ENCODE measurements at places on chromosomes 11 and 22.

DNA sequence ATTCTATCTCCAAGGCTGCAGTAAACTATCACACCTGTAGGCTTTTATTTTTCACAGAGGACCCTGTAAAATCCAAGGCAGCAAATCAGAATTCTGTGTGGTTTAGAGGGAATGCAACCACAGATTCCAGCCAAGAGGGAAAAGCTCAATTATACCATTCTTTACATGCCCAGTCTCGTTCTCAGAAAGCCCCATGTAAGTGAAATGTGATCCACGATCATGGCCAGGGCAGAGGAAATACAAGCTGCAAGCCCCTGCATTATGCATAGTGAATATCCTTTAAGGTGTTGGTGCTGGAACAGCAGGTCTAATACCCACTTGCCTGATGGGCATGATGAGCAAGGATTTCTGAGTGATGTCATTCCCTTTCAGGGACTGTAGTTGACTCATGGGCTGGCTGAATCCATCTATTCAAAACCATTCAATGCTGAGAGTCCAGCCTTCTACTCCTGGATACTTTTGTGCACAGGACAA is 198.7 kb upstream of the MTMR2 start:
- no peak for DNase-seq

DNA sequence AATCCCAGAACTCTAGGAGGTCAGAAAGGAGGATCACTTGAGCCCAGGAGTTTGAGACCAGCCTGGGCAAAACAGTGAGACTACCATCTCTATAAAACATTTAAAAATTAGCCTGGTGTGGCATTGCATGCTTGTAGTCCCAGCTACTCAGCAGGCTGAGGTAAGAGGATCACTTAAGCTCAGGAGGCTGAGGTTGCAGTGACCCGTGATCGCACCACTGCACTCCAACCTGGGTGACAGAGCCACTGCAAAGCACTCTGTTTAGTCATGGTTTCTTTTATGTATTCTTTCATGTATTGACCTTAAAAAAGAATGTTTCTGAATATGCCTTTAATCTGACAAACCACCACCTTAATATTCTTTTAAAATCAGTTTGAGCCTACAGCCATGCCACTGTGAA is 52.2 kb downstream of the BIRC2 start:
- no peak for DNase-seq

GRCh38 chr11:60908803-60909202 is 2.4 kb upstream of the PRPF19 start:
- DNase-seq, result no peak

GRCh38 chr22:38267086-38267485 is 5.7 kb downstream of the TMEM184B start:
- no peak for DNase-seq

- DNase-seq, result no peak
These were observed 144.7 kb downstream of the ENTHD1 start for GRCh38 chr22:39748877-39749276.

GRCh38 chr11:22151649-22152197 is 41.2 kb upstream of the ANO5 start:
- no peak for DNase-seq

DNA sequence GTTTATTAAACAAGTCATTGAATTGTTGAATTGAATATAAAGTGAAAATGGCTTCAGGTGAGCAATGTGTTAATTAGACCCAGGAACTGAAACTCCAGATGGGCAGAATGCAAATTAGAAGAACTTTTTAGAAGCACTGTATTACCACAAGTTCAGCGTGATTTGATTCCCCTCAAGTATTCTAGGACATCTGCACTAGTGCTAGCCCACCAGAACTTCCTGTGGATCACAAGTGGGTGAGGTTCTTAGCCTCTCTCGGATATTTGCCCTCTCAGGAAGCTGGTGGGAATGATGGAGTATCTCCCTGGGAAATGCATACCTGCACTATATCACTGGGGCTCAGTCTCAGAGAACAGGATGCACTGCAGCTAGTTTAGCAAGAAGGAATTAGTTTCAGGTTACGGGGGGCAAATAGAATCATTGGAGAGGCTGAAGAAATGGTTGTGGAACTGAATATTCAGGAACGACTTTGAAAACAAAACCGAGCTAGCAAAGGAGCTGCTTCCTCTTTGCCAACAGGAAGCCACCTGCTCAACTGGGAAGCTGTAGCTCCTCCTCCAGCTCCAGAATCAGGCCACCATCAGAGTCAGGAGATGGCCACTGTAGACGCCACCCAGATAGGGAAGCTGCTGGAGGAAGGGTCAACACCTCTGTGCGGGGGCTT is 74.3 kb downstream of the DHCR7 start:
- DNase-seq, result no peak

All from stimulated activated CD8-positive, alpha-beta memory T cell treated with anti-CD3 and anti-CD28 coated beads, Interleukin-7, amount 100 ng/mL, for 24 hours (primary cell).